ENCODE measurements at places on chromosomes 16 and 17.
A peak's percentile ranks its signal among the peaks of the same experiment; 100 is the strongest.

GRCh38 chr16:75380870-75381269 is 52.4 kb downstream of the CFDP1 start:
- no peak for DNase-seq

- no peak for DNase-seq
Measured at GRCh38 chr16:16868727-16869126, 489.8 kb downstream of the NPIPA7 start.

DNA sequence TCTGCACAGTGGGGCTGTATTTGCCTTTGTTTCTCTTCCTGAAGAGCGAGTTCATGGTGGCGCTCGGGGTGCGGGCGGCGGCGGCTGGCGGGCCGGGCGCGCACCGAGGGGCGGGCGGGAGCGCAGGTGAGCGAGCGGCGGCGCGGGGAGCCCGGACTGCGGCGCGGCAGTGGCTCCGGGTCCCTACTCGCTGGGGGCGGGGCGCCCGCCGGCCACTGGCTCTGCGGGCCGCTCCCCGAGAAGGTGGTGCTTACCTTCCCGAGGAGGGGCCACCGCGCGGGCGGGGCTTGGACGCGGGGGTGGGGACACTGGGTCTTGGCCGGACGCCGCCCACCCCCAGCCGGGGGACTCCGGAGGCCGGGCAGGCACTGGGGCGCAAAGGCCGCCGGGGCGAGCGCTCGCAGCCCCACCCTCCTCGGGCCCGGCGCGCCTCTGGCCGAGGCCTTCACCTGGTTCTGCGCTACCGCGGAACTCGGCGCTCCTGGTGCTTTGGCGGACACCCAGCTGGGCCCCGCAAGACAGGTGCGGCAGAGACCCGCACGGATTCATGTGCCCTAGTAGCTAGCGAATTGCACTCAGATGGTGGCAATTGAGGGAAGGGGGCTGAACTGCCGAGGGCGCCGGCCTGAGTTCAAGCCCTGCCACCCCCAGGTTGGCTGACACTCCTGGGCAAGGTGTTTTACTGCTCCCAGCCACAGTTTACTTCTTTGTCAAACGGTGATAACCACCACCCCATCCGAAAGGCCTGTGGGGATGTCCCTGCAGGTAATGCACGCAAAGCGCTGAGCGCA is at the start of gene PPL:
Gene PPL, minus strand, starts transcription at position 158 of the 791 bp plus-strand sequence. Its CDS starts 103 bp downstream, at position 55.
- DNase-seq: no peak

GRCh38 chr17:71488851-71489250 is 632.0 kb upstream of the SOX9 start:
- DNase-seq: no peak

DNA sequence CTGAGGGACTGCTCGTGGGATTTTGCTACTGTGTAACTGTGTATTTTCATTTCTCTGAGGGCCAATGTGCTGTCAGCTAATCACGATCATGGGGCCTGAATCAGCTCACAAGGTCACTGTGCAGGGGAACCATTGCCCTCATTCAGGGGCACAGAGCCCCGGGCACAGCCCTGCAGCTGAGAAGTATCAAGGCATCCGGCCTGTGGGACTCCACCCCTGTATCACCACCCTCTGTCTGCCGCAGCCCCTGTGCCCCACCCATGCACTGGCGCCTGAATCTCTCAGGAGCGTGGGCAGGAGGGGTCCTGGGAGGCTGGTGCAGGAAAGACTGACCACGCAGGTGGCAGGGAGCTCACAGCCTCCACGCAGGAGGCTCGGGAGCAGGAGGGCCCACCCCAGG is 43.4 kb upstream of the RASD1 start:
- no peak for DNase-seq

DNA sequence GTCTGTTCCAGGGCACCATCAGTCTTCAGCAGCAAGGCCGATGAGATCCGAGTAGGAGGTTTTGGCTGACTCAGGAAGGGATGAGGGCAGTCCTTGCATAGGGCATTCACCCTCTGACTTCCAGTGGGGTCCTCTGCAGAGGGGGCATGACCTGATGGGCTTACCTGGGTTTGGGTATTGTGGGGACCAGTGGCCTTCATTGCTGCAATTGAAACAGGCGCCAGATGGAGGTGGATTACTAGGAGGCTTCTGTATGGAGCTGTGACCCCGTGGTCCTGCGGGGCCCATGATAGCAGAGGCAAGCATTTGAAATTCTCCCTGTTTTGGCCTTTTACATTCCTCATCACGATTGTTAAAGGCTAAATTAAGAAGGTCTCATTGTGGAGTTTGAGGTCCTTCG is 2448.7 kb downstream of the TP53TG3F start:
- DNase-seq: no peak

GRCh38 chr17:10010752-10011151 is 105.7 kb upstream of the RCVRN start:
- DNase-seq: no peak

GRCh38 chr17:50239937-50240336 is 34.3 kb upstream of the TMEM92 start:
- no peak for DNase-seq

- no peak for DNase-seq
Measured at GRCh38 chr16:4064950-4065352, 51.3 kb downstream of the ADCY9 start.

DNA sequence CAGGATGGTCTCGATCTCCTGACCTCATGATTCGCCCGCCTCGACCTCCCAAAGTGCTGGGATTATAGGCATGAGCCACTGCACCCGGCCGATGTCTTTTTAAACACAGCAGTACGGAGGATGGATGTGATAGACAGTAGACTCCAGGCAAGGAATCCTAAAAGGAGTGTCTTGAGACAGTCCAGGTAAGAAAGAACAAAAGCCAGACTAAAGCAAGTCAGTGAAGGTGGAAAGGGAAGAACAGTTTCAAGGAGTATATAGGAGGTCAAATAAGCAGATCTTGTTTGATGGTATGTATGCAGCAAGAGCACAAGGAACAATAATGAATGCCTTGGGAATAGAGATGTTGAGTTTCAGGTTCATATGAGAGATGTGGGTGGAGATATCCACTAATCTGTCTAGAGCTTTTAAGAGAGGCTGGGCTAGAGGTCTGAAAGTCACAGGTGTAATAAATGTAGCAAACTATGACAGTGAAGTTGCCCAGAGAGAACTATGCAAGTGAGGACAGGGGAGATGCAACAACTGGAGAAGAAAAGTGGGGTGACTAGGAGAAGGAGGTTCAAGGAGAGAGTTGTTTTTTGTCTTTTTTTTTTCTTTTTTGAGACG is 4.5 kb downstream of the TUBD1 start:
- DNase-seq: no peak

GRCh38 chr16:88382491-88383400 is at the start of gene ZNF469:
Gene ZNF469, plus strand, starts transcription at chr16:88382959. Its CDS starts 44,512 bp downstream, at chr16:88427471.
- DNase-seq: no peak

DNA sequence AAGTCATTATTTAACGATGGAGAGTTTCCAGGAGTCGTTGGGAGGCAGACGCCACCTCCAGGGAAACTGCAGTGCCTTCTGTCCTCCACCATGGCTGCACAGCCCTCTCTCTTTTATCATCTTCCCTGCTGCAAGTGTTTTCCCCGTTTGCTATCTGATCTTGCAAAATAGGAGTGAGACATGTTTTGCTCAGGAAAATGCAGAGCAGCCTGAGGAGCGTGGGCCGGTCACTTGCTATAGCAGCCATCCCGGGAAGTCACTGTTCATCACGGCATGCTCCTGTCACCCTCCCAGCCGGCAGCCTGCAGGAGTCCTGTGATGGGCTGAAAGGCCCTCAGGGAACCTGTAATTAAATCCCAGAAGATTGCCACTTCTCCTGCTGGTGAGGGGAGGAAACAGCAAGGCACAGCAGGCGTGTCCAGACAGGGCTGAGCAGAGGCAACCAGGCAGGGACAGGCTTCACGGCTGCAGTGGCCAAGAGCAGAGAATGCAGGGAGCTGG is 143.1 kb downstream of the GSG1L start:
- no peak for DNase-seq

DNA sequence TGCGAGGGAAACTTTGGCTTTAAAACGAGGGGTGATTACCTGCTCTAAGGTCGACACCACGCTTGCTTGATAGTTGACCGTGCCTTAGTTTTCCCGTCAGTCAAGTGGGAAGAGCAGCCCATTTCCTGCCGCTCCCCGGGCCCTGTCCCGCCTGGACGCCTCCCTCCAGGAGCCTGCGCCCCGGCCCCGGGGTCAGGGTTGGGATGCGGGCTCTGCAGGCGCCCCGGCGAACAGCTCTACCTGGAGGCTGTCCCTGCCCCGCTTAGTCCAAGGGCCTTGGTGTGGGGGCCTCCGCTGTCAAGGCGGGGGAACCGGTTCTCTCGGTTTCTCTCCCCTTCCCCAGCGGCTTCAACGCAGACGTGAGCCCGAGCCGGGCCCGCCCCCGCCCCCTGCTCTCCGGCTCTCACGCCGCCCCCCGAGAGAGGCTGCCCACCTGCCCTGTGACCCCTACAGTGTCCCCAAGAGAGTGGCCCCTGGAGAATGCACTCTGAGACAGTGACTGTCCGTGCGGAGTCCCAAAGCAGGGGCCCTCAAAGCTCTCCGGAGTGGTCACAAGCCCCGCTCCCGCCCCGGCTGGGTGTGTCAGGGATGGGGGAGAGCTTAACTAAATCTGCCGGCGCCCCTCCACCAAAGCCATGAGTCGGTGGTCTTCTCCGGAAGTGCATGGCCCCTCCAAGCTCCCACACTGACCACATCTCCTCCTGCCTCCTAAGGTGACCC is 117.4 kb upstream of the SMURF2 start:
- DNase-seq: no peak

DNA sequence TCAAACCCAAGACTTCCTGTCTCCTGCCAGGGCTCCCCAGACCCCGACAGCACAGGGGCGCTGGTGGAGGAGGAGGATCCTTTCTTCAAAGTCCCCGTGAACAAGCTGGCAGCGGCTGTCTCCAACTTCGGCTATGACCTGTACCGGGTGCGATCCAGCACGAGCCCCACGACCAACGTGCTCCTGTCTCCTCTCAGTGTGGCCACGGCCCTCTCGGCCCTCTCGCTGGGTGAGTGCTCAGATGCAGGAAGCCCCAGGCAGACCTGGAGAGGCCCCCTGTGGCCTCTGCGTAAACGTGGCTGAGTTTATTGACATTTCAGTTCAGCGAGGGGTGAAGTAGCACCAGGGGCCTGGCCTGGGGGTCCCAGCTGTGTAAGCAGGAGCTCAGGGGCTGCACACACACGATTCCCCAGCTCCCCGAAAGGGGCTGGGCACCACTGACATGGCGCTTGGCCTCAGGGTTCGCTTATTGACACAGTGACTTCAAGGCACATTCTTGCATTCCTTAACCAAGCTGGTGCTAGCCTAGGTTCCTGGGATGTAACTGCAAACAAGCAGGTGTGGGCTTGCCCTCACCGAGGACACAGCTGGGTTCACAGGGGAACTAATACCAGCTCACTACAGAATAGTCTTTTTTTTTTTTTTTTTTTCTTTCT is 8.1 kb downstream of the SERPINF1 start:
- no peak for DNase-seq

DNA sequence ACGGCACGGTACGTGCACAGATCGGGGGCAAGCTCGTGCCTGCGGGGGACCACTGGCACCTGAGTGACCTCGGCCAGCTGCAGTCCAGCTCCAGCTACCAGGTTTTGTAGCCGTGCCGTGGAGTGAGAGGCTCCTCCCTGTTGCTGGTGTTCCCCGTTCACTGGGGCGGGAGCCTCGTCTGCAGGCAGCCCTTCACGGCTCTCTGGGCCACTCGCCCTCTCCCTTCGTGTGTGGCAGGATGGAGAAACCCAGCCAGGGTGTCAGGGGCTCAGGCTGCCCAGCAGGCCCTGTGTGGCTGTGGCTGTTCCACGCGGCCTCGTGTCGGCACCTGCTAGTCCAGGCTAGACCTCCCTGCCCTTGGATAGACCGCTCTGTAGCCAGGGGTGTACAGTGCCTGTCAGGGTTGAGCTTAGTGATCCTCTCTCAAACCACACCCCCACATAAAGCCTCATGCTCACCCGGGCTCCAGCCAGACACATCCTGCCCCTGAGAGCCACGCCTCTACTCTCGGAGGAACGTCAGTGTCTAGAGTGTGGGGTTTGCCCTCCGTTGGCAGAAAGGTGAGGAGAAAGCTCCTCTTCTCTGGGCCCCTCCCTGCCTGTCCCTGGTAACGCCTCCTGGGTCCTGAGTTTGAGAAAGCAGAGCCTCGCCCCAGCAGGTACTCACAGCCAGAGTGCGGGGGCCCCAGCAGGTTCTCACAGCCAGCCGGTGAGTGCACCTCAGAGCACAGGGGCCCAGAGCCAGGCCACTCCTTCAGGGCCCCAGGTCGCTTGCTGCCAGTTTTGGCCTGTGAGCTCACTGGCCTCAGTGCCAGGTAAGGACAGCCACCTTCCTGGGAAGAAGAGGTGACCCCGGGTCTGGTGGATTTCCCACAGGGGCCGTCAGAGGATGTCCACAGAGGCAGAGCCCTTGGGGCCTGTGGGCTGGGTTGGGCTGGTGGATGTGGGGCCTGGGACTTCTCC is 27.7 kb downstream of the NME3 start:
- no peak for DNase-seq

DNA sequence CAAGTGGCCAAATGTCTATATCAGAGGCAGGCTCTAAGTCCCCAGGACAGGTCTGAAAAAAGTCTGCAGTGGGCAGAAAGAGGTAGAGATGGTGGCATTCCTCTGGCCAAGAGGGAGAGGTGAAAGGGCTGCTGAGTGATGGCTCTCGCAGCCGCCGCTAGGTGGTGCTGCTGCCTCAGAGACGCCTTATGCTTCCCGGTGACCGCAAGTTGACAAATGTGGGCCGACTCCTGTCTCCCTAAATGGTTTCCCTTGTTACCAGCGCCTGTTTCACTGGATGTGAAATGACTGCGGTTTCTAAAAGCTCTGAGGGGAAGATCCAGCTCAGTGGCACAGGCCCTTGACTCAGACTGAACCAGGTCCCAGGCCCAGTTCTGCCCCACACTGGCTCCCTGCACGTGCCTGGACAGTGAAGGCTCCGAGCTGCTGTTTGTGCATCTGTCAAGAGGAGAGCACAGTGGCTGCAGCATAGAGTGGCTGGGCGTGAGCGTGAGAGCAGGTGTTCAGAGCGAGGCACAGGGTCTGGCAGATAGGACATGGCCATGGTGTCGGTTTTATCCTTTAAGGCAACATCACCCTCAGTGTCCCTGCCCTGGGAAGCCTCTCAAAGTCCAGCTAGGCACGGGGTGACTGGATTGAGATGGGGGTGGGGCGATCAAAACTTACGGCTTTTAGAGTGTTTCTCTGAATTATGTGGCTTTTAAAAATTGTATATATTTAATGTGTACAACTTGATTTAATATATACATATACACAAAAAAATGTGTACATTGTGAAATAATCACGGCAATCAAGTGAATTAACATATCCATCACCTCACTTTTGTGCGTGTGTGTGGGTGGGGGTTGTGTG is 19.9 kb downstream of the CLEC16A start:
- DNase-seq: peak; percentile 52

GRCh38 chr17:45146166-45146565 is 2.1 kb upstream of the HEXIM1 start:
- DNase-seq: no peak

DNA sequence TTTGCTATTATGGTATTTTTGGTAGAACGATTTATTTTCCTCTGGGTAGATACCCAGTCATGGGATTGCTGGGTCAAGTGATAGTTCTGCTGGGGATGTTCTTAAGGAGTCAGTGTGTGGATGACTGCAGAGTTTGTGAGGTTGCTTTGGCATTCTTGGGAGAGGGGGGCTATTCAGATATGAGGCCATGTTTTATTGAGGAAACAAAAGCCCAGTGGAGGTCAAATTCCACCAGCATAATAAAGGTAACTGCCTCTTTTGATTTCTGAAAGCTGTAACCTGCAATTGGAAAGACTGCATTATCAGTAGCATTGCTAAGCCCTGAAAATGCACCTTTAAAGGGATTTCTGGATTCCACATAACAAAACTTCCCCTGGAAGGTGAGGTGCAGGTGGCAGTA is 43.7 kb upstream of the HNF1B start:
- DNase-seq: no peak
